ENCODE measurements at places on chromosomes 4 and X.

DNA sequence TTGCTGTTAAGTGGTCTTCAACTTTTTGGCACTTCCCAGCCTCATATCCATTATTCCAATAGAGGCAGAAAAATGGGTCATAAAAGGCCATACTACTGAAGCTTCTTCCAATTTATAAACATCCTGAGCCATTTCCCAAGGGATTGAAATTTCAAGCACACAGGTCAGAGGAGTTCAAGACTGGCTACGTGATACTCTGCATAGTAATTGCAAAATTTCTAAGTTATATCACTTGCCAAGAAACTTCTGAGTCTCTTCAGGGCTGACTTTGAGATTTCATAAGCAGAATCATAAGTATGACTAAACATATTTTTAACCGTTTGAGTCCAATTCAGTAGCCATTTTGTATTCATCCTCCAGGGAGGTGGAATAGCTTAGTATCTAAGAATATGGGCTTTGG is 75.6 kb upstream of the RXFP1 start:
- DNase-seq: no peak

GRCh38 chrX:65997978-65998717 is 41.7 kb downstream of the VSIG4 start:
- DNase-seq: no peak

DNA sequence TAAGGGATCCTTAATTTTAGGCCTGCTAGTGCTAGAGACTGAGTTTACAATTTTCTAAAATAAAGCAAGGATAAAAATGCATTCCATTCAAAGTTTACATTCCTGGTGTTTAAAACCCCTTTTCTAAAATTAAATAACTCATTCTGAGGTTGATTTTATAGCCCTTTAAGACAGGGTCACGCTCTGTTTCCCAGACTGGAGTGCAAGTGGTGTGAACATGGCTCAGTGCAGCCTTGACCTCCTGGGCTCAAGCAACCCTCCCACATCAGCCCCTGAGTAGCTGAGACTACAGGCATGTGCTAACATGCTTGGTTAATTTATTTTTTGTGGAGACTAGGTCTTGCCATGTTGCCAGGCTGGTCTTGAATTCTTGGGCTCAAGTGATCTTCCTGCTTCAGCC is 6.8 kb upstream of the CDKL2 start:
- DNase-seq: no peak

DNA sequence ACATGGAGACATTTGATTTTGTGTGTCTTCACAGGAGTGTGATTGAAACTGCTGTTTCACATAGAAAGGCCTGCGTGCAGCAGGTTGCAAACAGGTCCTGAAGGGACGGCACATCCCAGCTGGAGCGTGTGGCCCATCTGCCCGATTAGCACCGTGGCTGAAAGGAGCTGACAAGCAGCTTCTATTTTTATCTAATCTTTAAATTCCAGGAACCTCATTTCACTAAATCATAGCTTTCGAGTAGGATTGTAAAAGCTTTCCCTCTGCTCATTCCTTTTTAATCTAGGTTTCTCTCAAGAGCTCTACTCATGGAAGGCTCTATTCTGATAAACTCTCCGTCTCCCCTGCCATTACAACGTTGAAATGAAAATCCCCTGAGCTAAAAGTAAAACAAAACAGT is 106.8 kb downstream of the FSTL5 start:
- no peak for DNase-seq
